ENCODE measurements at places on chromosomes 1 and 21.
A peak's percentile ranks its signal among the peaks of the same experiment; 100 is the strongest.

DNA sequence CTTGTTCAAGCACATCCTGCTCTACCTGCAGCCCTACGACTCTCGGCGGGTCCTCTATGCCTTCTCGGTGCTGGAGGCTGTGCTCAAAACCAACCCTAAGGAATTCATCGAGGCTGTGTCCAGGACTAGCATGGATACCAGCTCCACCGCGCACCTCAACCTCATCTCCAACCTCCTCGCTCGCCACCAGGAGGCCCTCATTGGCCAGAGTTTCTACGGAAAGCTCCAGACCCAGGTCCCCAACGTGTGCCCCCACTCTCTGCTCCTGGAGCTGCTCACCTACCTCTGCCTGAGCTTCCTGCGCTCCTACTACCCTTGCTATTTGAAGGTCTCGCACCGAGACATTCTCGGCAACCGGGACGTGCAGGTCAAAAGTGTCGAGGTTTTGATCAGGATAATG lies 74.3 kb upstream of the MORC3 start:
- H3K4me3 ChIP-seq = no peak overlapping the region
- no peak for DNase-seq
- H3K27me3 ChIP-seq = no peaks in the 10 kb centered on the region
- H3K36me3 ChIP-seq = peaks cover 37% of the 10 kb centered on the region
- no peaks in the 10 kb centered on the region for H3K4me1 ChIP-seq

DNA sequence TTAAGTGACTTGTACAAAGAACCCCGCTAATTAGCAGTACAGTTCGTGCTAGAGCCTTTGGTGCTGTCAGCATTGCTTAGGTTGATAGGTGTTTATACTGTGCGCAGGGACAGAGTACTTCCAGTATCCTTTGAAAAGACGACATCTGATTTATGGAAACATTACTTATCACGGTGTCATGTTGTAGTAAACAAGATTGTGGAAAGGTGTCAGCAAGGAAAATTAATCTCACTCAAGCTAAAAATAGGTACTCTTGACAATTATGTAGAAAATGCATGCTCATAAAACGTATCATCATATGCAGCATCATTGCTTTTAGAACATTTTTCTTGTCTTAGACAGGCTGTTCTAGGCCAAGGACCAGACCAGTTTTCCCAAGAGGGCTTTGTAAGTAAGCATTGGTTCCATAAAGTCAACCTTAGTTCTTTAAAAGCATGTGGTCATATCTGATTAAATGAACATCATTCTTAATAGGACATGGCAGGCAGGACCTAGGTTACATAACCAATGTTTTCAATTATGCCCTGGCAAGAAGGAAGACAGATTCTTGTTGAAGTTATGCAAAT lies 33.0 kb downstream of the SH3BGR start:
- no peaks in the 10 kb centered on the region for H3K27me3 ChIP-seq
- no peak overlapping the region for H3K4me3 ChIP-seq
- no peak for DNase-seq
- H3K36me3 ChIP-seq = no peaks in the 10 kb centered on the region

GRCh38 chr21:25578056-25578961 lies 29.0 kb downstream of the MRPL39 start:
- no peak for DNase-seq
- no peak overlapping the region for H3K27ac ChIP-seq
- H3K4me3 ChIP-seq = no peak overlapping the region
- H3K36me3 ChIP-seq = peaks cover 8% of the 10 kb centered on the region
- peaks cover 14% of the 10 kb centered on the region for H3K4me1 ChIP-seq

GRCh38 chr1:7300893-7301663 lies 470.0 kb upstream of the VAMP3 start:
- H3K27me3 ChIP-seq = peaks cover 23% of the 10 kb centered on the region
- H3K4me1 ChIP-seq = no peaks in the 10 kb centered on the region
- no peaks in the 10 kb centered on the region for H3K36me3 ChIP-seq

GRCh38 chr21:39805983-39806382 lies 61.0 kb downstream of the IGSF5 start:
- H3K4me3 ChIP-seq = no peak overlapping the region
- H3K27ac ChIP-seq = no peak overlapping the region
- DNase-seq = no peak
- H3K36me3 ChIP-seq = no peaks in the 10 kb centered on the region
- H3K4me1 ChIP-seq = no peaks in the 10 kb centered on the region
- H3K27me3 ChIP-seq = no peaks in the 10 kb centered on the region

- H3K27ac ChIP-seq = no peak overlapping the region
- H3K4me1 ChIP-seq = no peaks in the 10 kb centered on the region
- DNase-seq = no peak
Observed at GRCh38 chr1:47324682-47325081, 8.9 kb upstream of the CMPK1 start.

- no peaks in the 10 kb centered on the region for H3K27me3 ChIP-seq
- H3K27ac ChIP-seq = no peak overlapping the region
- no peak overlapping the region for H3K4me3 ChIP-seq
- no peaks in the 10 kb centered on the region for H3K36me3 ChIP-seq
- peaks cover 56% of the 10 kb centered on the region for H3K4me1 ChIP-seq
Observed at GRCh38 chr1:206967096-206967849, 3.0 kb downstream of the FCAMR start.

DNA sequence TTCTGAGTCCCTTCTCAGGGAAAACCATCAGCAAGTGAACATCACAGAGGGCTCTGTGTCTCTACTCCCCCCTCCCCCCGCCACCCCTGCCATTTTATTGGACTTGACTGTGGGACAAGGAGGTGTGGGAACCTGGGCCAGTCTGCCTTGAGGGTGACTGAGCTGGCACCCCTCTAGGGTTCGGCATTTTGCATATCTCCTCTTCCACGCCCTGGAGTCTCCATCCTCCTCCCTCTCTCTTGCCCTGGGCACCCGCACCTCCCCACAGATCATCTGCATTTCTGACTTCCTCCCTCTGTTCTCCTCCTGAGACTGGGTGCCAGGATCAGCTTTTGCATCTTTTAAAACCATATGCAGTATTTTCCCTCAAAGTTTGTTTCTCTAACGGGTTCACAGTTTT lies 107.1 kb upstream of the ERRFI1 start:
- H3K36me3 ChIP-seq = no peaks in the 10 kb centered on the region
- DNase-seq = no peak
- no peaks in the 10 kb centered on the region for H3K4me1 ChIP-seq
- H3K27ac ChIP-seq = no peak overlapping the region

- no peak overlapping the region for H3K4me3 ChIP-seq
- no peaks in the 10 kb centered on the region for H3K36me3 ChIP-seq
- no peak for DNase-seq
Observed at GRCh38 chr1:12709696-12710095, 6.2 kb upstream of the AADACL3 start.

DNA sequence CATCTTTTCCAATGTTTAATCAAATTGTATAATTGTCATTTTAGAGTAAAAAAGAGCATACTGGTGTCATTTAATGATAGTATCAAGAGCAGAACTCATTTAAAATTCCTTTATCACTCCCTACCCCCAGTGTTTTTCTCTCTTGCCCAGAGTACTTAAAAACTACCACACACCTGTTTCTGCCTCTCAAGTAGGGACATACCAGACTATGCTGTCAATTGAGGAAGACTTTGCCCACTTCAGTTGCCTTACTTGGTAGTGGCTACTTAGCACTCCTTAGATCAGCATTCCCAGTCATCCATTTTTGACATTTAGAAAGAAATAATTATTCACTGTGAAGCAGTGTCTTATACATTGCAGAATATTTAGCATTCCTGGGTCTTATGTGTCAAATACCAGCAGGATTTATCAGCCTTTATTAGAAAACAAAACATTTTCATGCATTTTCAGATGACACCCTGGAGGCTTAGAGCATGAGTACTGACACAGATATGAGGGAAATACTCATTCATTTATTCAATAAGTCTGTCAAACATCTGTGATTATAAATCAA lies 127.5 kb upstream of the RGS1 start:
- H3K36me3 ChIP-seq = no peaks in the 10 kb centered on the region
- no peak for DNase-seq
- H3K4me3 ChIP-seq = no peak overlapping the region

- H3K4me3 ChIP-seq = no peak overlapping the region
- H3K4me1 ChIP-seq = no peaks in the 10 kb centered on the region
- DNase-seq = peak; percentile 9
- no peak overlapping the region for H3K27ac ChIP-seq
- H3K27me3 ChIP-seq = peaks cover 49% of the 10 kb centered on the region
Observed at GRCh38 chr1:51956528-51957509, 33.7 kb downstream of the RAB3B start.

DNA sequence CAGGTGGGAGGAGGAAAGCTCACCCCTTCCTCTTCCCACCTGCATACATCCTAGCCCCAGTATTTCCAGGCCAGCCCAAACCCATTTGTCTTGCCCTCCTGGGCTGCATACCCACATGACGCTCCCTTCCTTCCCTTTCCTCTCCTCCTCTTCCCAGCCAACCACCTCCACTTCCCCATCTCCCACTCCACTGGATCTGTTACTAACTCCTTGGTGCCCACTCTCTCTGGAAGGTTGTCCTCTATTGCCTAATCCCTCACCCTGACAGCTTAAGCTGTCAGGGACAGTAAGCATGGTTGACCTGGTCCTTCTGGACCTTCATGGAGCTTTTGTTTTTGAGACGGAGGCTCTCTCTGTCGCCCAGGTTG lies 23.0 kb upstream of the SYNC start:
- no peak overlapping the region for H3K4me3 ChIP-seq
- H3K27me3 ChIP-seq = no peaks in the 10 kb centered on the region
- no peak overlapping the region for H3K27ac ChIP-seq
- H3K36me3 ChIP-seq = no peaks in the 10 kb centered on the region
- DNase-seq = no peak
- peaks cover 14% of the 10 kb centered on the region for H3K4me1 ChIP-seq

GRCh38 chr1:1985375-1986050 lies 18.1 kb downstream of the CFAP74 start:
- no peaks in the 10 kb centered on the region for H3K27me3 ChIP-seq
- H3K36me3 ChIP-seq = no peaks in the 10 kb centered on the region
- DNase-seq = no peak
- no peaks in the 10 kb centered on the region for H3K4me1 ChIP-seq

DNA sequence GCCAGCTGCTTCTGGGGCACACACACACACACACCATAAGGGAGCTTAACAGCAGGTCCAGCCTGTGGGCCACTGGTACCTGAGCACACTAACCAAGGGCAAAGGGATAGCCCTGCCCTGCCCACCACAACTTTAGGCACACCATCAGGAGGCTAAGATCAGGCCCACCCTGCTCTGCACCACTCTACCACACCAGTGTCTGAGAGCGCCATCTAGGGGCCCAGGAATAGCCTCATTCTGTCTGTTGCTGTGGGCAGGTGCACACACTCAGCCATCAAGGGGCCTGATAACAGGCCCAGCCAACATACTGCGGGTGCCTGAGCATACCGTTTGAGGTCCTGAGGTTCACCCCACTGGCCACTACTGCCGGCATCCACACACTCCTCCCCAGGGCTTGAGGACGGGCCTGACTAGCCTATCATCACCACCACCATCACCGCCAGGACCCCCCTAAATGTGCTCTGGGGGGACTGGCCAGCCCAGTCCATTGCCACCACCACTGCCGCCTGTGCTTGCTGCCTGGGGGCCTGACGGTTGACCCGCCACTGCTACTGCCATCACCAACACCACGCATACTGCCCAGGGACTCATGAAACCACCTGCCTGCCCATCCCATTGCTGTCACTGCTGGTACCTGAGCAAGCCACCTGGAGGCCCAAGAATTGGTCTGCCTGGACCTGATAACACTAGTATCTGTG lies 31.3 kb downstream of the NSL1 start:
- DNase-seq = peak; percentile 19
- peaks cover 11% of the 10 kb centered on the region for H3K36me3 ChIP-seq
- H3K4me1 ChIP-seq = no peaks in the 10 kb centered on the region
- no peak overlapping the region for H3K4me3 ChIP-seq
- H3K27ac ChIP-seq = no peak overlapping the region

DNA sequence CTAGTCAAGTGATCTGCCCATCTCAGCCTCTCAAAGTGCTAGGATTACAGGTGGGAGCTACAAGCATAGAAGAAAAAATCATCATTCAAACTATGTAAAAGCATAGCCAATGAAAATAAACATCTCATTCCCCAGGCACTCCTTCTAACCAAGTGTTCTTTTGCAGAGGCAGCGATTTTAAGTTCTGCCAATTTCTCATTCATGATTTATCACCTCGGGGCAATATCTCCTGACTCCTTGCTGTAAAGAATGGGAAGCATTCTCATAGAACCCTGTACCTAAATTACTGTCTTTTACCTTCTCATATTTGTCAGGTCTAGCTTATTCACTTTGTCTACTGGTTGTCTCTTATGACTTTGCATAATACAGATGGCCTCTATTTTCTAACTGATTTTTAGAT lies 32.5 kb upstream of the IVNS1ABP start:
- no peak for DNase-seq
- H3K27ac ChIP-seq = no peak overlapping the region
- H3K36me3 ChIP-seq = no peaks in the 10 kb centered on the region

DNA sequence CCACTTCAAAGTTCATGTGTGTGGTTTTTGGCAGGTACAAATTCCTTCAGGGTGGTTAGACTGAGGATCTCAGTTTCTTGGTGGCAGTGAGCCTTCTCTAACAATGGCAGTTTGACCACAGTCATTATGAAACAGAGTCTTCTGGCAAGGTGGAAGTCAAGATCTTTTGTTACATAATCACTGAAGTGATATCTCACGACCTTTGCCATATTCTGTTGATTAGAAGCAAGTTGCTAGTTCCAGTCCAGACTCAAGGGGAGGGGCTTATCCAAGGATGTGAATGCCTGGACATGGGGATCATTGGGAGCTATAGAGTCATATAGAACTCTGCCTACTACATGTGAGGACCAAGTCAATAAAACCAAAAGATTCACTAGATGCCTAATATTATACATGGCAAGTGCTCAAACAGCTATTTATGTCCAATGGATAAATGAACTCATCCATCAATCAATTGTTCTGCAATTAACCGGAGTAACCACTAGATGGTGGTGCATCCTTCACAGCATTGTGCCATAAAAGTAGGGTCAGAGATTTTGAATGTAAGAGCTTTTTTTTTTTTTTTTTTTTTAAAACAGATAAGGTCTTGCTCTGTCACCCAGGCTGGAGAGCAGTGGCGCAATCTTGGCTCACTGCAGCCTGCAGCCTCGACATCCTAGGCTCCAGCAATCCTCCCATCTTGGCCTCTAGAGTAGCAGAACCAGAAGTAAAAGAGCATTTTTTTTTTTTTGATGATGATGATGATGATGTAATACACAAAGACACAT lies 131.9 kb downstream of the CRB1 start:
- H3K36me3 ChIP-seq = no peaks in the 10 kb centered on the region
- H3K27me3 ChIP-seq = no peaks in the 10 kb centered on the region
- H3K4me1 ChIP-seq = no peaks in the 10 kb centered on the region

DNA sequence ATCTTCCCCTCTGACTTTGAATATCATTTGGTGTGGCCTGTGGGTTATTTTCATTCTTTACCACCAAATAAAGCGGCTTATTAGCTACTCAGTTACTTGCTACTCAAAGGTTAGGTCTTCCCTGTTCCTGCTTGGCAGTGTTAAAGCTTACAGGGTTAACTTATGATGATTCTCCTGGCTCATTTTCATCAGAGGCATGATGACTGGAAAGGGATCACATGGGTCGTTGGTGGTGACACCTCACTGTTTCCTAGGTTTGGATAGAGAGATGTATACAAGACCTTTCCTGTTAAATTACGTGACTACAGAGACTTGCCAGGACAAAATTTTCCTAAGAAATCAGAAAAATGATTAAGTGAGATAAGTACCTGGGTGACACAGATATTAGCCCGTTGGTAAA lies 27.4 kb downstream of the MRPS6 start:
- H3K4me1 ChIP-seq = peaks cover 3% of the 10 kb centered on the region
- no peak for DNase-seq
- H3K27me3 ChIP-seq = no peaks in the 10 kb centered on the region
- H3K27ac ChIP-seq = no peak overlapping the region
- H3K36me3 ChIP-seq = peaks cover 18% of the 10 kb centered on the region
- H3K4me3 ChIP-seq = no peak overlapping the region

All from common myeloid progenitor, CD34-positive (primary cell).